HCEC 1CT (cell line): ENCODE measurements at places on chromosomes 6 and 20.

DNA sequence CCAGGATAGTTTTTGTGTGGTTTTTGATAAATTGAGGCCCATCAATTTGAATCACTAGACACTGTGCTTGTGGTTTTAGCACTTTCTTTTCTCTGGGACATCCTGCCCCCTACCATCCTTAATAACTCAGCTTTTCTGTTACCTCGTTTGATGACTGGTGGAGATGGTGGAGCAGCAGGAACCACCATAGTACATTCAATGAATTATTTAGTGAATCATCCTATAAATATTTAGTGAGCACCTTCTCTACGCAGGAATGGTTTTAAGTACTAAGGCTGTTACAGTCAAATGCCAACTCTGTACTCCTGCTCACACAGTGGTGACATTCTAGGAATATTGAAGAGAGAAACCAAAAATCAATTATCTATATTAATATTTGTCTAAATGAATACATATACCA, 585.2 kb downstream of the HAO1 start:
- DNase-seq: no peak

GRCh38 chr6:135637701-135638100, 140.2 kb upstream of the AHI1 start:
- no peak for DNase-seq

DNA sequence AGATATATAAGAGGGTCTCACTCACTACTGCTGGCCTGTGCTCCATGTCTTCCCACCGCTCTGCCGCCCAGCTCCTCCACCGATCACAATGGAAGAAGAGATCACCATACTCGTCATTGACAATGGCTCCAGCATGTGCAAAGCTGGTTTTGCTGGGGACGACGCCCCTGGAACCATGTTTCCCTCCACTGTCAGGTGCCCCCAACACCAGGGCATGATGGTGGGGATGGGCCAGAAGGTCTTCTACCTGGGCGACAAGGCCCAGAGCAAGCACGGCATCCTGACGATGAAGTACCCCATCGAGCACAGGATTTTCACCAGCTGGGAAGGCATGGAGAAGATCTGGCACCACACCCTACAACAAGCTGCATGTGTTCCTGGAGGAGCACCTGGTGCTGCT, 24.3 kb downstream of the TMEM74B start:
- no peak for DNase-seq

DNA sequence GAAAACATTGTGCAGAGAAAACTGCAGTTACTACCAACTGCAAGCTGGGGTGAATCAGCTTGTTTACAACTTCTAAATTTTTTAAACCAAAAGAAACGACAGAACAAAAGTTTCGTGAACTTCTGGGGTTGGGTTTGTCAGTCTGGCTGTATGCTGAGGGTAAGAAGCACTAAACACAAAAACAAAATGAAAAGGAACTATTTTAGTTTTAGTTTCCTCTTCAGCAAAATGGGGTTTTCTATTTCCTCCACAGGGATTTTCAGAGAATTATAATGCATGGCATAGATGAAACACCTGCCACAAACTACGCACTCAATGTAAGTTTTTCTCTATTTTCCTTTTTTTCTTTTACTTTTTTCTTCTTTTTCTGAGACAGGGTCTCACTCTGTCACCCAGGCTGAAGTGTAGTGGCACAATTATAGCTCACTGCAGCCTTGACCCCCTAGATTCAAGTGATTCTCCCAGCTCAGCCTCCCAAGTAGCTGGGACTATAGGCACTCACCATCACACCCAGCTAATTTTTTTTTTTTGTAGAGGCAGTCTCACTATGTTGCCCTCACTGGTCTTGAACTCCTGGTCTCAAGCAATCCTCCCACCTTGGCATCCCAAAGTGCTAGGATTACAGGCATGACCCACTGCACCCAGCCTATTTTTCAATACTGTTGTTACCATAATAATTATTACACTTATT, 40.6 kb downstream of the CGA start:
- no peak for DNase-seq

- no peak for DNase-seq
Measured at GRCh38 chr6:168368936-168369335, 49.4 kb upstream of the DACT2 start.

DNA sequence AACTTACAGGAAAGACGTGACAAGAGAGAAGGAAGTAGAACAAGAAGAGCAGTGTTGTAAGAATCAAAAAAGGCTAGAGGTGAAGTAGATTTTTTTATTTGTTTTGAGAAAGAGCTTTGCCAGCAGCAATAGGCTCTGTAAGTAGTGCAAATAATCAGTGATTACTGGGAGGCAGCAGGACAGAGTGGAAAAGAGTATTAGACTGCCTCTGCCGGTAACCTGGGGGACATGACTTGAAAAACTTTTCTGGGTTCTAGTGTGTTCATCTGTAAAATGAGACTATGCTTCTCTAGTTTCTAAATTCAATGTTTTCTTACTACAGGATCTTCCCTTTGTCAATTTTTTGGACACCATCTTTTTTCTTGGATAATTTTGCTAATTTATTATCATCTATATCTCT, 5.8 kb upstream of the IRAK1BP1 start:
- no peak for DNase-seq

GRCh38 chr20:18287915-18288748, at the start of gene ZNF133:
Gene ZNF133, plus strand, starts transcription at chr20:18288527. Its CDS starts 17,160 bp downstream, at chr20:18305687.
- DNase-seq: peak; percentile 92

- DNase-seq: peak; percentile 54
Measured at GRCh38 chr6:4210629-4211419, 75.4 kb upstream of the ECI2 start.

GRCh38 chr6:28336284-28337120, 554 bp upstream of the ZSCAN31 start:
- DNase-seq: peak; percentile 12

DNA sequence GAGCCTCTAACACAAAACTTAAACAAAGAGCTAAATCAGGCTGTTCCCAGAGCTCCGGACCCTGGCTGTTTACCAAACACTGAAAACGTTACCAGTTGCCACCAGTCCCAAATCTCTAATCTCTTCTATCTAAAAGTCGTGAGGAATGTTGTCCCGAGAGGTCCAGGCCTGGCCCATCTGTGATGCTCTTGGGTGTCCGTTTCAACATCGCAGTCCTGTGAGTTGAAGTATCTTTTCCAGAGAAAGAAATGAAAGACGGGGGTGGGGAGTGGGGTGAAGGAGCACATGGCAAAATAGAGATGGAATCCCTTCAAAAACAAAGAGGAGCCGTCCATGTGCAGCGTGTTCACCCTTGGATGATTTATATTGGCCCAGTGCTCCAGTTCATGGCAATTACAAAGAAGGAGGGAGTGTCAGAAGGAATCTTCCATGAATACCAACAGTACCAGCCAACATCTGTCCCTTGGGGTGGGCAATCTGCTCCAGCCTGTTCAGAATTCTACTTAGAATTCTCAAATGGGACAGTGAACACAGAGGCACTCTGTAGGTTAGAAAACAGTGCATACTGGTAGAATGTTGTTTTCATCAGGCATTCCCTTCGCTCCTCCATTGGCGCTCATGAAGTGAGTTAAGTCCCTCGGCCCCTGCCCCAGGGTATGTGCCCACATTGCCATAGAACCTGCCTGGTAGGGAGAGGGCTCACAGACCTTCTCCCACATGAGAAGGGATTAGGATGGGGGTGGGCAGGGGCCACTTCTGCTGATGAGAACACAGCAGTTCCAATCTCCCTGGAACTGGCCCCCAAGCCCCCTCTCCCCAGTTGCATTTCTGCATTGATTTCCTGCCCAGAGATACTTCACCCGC, 112.1 kb downstream of the LY86 start:
- no peak for DNase-seq

GRCh38 chr6:35085359-35086281, 55.5 kb downstream of the TCP11 start:
- no peak for DNase-seq

GRCh38 chr6:146664871-146665360, 66.1 kb downstream of the ADGB start:
- no peak for DNase-seq

- DNase-seq: no peak
Measured at GRCh38 chr20:52131048-52131643, 60.4 kb downstream of the ZFP64 start.

DNA sequence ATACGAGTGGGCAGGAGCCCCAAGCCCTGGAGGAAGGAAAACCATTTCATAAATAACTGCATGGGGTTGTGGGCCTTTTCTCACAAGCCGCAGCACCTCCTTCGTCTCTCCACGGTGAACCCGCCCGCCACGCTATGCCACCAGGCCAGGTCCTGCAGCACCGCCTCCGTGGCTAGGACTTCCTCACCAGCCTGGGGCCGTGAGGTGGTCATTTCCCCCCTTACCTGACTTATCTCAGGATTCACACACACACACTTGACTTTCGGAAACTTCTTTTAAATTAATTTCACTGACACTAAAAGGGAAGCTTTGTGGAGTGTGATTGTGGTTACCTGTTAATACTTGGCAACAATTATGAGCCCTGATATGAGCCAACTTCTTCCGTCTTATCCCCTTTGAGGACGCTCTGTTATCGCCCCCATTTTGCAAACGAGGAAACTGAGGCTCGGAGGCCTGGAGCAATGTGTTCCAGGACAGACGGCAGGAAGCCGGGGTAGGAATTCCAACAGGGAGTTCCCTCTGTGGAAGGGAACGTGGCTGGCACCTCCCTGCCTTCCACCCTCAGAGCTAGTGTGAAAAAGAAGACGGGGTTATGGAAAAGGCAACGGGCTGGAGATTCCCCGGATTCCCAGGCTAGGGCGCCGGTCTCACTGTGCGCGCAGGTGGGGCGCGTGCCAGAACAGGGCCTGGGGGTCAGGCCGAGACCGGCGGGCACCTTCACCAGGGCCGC, 817 bp upstream of the SLCO4A1 start:
- no peak for DNase-seq

DNA sequence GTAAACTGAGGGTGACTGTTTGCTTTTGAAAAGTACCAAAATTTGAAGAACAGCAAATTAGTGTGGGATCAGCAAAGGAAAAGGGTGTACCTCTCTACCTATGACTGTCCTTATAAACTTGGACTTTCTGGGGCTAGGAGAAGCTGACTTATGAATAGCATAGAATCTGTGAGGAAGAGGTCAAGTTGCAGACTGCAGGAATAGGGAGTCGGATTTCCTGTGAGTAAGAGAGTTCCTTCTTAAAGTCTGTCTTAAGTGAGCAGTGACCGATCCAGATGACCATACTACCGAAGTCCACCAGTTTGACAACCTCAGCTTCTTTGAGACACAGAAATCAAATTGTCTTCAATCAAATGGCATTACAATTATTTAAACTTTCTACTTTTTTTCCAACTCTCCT, 708.7 kb downstream of the UTRN start:
- DNase-seq: peak; percentile 59

- DNase-seq: peak; percentile 48
Measured at GRCh38 chr6:3919130-3919628, 70.0 kb downstream of the FAM50B start.

- peak; percentile 80 for DNase-seq
Measured at GRCh38 chr6:20572940-20573339, 38.7 kb downstream of the CDKAL1 start.

- no peak for DNase-seq
Measured at GRCh38 chr6:82143041-82143481, 104.5 kb downstream of the IBTK start.

GRCh38 chr6:24673625-24674024, 6.7 kb downstream of the ACOT13 start:
- no peak for DNase-seq

DNA sequence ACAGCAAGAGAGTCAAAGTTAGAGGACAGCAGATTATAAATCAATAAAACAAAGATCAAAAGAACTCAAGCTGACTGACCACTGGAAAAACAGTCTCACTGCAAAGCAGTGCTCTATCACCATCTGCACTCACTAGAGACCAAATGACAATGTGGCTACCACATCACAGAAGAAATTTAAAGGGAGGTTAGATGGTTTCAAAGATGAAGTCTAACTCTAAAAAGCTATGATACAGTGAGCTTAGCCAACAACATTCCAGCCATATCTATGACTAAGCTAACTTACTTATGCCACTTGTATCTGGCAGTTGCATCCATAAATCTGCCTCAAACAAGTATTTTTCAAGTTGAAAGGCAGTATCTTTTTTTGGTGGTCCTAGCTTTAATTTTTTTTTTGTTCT, 68.6 kb downstream of the ARHGAP18 start:
- DNase-seq: peak; percentile 73
